Esophagus muscularis mucosa (tissue), 4 donors: ENCODE measurements at places on chromosomes 13 and 19. TPM values are rescaled to one million over a fixed set of nuclear protein-coding genes. Genes with fewer than 3 reads are reported as not detected.

- H3K27me3 ChIP-seq: no peaks in the 10 kb centered on the region
- no peaks in the 10 kb centered on the region for H3K36me3 ChIP-seq
- H3K4me3 ChIP-seq: no peak overlapping the region
- H3K4me1 ChIP-seq: peaks cover 94% of the 10 kb centered on the region
- H3K27ac ChIP-seq: peak overlapping the region; percentile 62
- DNase-seq: no peak
Observed at GRCh38 chr19:16585808-16586476, 13.7 kb upstream of the SLC35E1 start.

DNA sequence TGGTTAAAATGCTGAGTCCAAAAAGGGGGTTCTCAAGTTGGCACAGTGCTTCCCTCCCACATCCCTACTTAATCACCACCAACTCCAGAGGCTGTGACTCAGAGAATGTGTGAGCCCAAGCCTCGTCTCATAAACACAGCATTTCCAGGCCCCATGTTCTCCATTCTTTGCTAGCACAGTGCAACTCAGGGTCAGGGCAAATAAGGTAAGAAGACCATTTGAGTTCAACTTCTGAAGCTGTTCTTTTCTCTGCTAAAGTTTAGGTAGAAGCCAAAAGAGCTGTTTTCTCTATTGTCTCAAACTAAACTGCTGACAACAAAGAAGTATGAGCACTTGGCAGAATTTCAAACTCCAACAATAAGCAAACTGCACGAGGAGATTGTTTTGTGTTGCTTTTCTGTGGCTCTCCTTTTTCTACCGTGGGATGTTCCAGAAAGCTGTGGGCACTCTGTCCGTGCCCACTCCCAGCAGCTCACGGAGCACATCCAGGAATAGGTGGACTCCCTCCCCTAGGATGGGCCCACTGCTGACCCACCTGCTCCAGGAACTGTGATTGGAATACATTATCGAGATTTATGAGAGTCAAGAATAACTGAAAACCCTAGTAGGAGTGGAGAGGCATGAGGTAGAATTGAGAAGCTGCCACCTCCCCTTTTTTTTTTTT is 494.3 kb downstream of the COG6 start:
- peak overlapping the region; percentile 77 for H3K27ac ChIP-seq
- H3K27me3 ChIP-seq: no peaks in the 10 kb centered on the region
- H3K4me3 ChIP-seq: no peak overlapping the region
- no peaks in the 10 kb centered on the region for H3K36me3 ChIP-seq

DNA sequence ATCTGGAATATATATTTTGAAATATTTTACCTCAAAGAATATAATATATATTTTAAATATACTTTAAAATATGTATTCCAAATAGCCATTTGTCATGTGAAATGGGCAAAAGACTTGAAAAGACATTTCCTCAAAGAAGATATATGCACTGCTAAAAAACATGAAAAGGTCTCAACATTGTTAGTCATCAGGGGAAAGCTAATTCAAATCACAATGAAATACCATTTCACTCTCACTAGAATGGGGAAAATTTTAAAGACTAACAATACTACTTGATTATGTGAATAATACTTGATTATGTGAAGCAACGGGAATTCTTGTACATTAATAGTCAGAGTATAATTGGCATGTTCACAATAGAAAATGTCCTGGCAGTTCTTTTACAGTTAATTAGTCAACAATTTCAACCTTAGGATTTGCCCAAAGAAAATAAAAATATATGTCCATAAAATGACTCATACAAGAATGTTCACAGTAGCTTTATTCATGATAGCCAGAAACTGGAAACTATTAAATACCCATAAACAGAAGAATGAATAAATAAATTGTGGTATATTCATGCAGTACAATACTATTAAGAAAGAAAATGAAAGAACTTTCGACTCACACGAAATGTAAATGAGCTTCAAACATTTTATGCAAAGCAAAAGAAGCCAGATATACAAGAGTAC is 6.8 kb upstream of the KBTBD6 start:
- DNase-seq: no peak
- H3K4me1 ChIP-seq: no peaks in the 10 kb centered on the region
- H3K4me3 ChIP-seq: no peak overlapping the region
- H3K27me3 ChIP-seq: no peaks in the 10 kb centered on the region
- no peaks in the 10 kb centered on the region for H3K36me3 ChIP-seq

DNA sequence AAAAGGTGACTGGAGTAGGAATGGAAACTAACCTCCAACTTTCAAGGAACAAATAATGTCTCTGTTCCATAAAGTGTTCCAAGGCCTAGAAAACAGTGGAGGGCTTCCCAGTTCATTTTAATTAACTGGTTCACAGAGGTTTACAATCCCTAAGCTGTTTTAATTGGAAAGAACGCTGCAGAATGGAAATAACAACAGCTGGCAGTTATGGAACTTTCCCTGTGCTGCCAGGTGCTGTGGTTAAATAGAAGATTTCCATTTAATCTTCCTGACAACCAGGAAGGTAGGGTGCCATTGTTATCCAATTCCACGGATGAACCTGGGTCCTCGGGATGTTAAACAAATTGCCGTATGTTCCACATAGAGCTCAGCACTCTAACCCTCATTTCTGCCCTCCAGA is 22.2 kb upstream of the PEG3 start:
- no peaks in the 10 kb centered on the region for H3K27me3 ChIP-seq
- no peak overlapping the region for H3K4me3 ChIP-seq
- no peaks in the 10 kb centered on the region for H3K36me3 ChIP-seq
- no peak for DNase-seq
- no peaks in the 10 kb centered on the region for H3K4me1 ChIP-seq

DNA sequence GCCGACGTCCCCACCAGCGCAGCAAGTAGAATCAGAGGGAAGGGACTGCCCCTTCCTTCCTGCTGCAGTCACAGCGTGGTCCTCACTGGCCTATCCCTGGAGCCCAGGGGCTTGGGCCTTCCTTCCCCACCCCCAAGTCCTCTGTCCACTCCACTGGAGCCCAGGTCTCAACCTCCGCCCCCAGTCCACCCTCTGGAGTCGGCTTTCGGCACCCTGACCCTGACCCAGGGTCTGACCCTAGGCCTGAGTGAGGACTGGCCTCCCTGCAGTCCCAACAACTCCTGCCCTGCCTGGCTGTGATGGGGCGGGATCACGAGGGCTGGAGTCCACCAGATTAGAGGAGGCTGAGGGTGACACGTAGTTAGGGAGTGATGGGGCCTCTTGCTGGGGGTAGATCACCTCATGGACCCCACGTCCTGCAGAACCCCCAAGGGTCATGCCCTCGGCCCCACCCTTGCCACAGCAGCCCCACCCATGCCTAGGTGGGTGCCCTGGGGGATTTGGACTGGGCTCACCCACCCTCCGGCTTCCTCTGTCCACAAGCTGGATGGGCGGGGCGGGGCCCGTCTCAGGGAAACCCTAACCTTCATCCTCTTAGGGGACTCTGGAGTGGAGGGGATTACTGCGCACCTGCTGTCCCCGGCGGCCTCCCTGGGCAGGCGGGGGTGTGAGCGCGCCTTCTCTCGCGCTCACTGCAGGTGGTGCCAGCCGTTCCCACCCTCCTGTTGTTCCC is 3.8 kb downstream of the RAX2 start:
- H3K27ac ChIP-seq: no peak overlapping the region
- H3K36me3 ChIP-seq: peaks cover 41% of the 10 kb centered on the region
- H3K4me1 ChIP-seq: peaks cover 11% of the 10 kb centered on the region
- no peak for DNase-seq

DNA sequence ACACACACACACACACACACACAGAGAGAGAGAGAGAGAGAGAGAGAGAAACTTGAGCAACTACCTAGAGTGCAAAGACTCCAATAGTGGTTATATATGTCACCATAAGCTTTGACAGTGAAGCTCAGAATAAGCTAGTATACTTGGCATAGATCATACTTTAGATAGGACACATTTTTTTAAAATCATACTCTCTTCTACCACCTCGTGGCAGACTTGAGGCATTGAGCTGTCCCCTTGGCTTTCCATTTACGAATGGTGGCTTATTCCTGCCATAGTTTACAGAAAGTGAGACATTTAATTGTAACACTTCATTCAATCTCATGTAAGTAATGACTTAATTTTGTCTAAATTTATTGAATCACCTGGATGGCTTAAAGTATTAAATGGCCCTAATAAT is 108.2 kb downstream of the EDNRB start:
- H3K36me3 ChIP-seq: no peaks in the 10 kb centered on the region
- DNase-seq: no peak
- no peak overlapping the region for H3K4me3 ChIP-seq
- no peak overlapping the region for H3K27ac ChIP-seq
- H3K27me3 ChIP-seq: no peaks in the 10 kb centered on the region
- H3K4me1 ChIP-seq: no peaks in the 10 kb centered on the region

DNA sequence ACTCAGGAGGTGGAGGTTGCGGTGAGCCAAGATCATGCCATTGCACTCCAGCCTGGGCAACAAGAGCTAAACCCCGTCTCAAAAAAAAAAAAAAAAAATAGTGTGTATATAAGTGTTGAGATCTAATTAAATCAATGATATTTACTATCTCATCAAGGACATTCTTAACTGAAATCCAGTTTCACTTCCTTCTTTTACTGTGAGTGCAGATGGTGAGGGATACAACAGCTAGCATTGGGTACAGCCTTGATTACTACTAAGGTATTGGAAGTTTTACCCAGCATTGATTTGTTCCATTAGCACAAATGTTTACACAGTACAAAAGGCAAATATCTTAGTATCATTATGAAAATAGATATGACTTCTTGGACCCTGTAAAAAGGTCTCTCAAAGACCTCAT is 546.6 kb downstream of the KCTD12 start:
- DNase-seq: no peak
- H3K4me3 ChIP-seq: no peak overlapping the region
- H3K4me1 ChIP-seq: peaks cover 32% of the 10 kb centered on the region
- H3K36me3 ChIP-seq: no peaks in the 10 kb centered on the region

GRCh38 chr13:112583592-112584277 is 4.2 kb downstream of the TUBGCP3 start:
- H3K4me1 ChIP-seq: peaks cover 31% of the 10 kb centered on the region
- no peaks in the 10 kb centered on the region for H3K27me3 ChIP-seq
- H3K36me3 ChIP-seq: no peaks in the 10 kb centered on the region
- H3K27ac ChIP-seq: no peak overlapping the region

DNA sequence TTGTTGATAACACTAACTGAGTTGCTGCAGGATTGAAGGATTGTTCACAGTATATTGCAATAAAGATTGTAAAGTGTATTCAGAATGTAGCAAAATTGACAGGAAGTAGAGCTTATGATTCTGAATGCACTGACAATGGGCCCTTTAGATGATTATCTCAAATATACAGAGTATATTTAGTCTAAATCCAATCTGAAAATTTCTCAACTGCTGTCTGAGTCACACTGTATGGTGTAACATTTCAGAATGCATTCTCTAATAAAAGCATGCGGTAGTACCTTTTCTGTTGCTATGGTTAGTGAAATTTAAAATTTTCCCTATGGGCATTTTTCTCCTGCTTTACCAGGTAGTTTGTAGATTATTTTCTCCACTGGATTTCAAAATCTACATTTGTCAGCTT is 365.2 kb downstream of the PCDH17 start:
- H3K4me3 ChIP-seq: no peak overlapping the region
- no peaks in the 10 kb centered on the region for H3K4me1 ChIP-seq

DNA sequence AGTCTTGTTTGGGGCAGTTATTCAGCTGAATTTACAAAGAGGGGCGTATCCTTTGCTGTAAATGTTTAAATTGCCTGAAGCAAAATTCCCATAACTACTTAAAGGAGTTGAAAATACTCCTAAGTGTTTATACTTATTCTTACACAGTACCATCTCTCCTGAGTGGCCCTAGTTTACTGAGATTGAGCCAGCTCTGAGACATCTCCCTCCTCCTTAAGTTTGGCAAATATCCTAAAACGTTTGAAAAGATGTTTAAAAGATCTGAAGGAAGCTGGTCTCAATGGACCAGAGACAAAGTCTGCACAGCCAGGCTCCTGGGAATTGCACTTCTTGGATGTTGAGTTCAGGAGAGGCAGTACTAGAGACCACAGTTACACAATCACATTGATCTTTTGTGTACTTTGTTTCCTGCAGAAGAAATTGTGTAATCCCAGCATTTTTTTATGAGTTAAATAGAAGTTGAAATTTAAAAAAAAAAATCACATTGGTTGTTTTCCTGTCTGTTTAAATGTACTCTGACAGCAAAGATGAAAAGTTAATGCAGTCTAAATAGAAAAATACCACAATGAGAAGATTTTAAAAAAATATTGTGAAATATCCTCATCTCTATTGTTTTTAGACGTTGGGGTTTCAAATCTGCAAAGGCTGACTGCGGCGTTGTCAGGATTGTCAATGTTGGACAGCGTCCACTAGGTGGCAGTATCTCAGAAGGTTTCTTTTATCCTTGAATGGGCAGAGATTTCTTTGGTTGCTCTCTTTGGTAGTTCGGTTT is 20.7 kb downstream of the TNFSF11 start:
- H3K27me3 ChIP-seq: peaks cover 4% of the 10 kb centered on the region
- no peaks in the 10 kb centered on the region for H3K36me3 ChIP-seq
- no peak overlapping the region for H3K4me3 ChIP-seq

- H3K27ac ChIP-seq: no peak overlapping the region
- H3K27me3 ChIP-seq: no peaks in the 10 kb centered on the region
- peaks cover 21% of the 10 kb centered on the region for H3K4me1 ChIP-seq
- no peak for DNase-seq
Observed at GRCh38 chr19:56400485-56400884, 3.6 kb upstream of the ZNF583 start.

DNA sequence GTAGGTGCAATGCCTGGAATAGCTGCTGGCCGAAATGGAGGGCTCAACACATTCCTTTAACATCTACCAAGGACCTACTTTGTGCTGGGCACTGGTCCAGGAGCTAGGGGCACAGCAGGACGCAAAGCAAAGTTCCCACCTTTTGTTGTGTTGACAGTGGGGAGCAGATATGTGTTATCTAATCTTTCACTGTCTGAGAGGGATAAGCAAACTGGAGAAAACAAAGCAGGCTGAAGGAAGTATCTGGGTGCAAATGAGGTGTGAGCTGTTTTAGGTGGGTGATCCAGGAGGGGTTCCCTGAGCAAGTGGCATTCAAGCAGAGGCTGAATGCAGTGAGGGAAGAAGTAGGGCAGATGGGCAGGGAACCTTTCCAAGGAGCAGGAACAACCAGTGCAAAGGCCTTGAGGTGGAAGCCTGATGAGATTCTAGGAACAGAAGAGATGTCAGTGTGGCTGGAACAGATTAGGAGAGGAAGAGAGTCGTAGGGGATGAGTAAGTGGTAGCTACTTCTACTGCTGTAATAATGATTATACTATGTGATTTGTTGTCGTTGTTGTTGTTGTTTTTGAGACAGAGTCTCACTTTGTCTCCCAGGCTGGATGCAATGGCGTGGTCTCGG is 2.2 kb upstream of the PLAUR start:
- no peak overlapping the region for H3K27ac ChIP-seq
- H3K4me1 ChIP-seq: peaks cover 29% of the 10 kb centered on the region
- no peaks in the 10 kb centered on the region for H3K27me3 ChIP-seq
- H3K4me3 ChIP-seq: no peak overlapping the region
- no peaks in the 10 kb centered on the region for H3K36me3 ChIP-seq

The LRRC4B gene
- 3.7 TPM for total RNA-seq

The VSTM1 gene
- total RNA-seq: not detected

The ZNF728 gene
- total RNA-seq: 4.5 TPM
